Effector memory CD8-positive, alpha-beta T cell (primary cell): ENCODE measurements at places on chromosomes 2 and 18.

DNA sequence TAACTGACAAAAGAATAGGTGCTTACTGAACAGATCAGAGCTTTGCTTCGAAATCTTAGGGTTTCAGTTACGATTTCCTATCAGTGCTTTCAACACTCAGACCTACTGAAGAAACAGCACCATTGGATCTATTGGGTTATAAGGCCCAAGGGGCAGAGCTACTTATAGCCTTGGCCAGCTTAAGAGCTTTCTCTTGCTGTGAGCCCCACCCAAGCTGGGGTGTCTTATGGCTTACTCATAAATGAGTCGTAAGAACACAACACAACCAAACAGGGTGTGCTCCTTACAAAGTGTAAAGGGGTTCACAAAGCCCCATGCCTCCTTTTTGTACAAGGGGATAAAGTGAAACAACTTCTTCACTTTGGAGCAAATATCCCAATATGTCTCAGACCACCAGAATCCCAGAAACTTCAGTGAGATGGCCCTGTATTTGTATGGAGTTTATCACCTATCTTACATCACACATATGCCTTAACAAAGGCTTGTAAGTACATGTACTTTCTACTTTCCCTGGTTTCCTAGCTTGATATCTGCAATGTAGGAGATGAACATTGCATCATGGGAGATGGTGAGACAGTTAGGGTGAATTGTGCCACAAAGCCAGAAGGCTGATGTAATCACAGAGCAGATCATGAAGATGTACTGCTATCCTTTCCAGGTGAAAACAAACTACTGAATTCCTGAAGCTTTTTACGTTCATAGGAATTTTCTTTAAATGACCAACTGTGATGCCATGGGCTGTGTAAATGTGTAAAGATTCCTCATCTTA is 115.5 kb upstream of the GLI2 start:
- DNase-seq: no peak
- H3K36me3 ChIP-seq: no peaks in the 10 kb centered on the region
- H3K27me3 ChIP-seq: peaks cover 8% of the 10 kb centered on the region
- no peak overlapping the region for H3K27ac ChIP-seq

GRCh38 chr18:55546851-55547704 is 40.9 kb downstream of the TCF4 start:
- no peaks in the 10 kb centered on the region for H3K36me3 ChIP-seq
- H3K4me1 ChIP-seq: no peaks in the 10 kb centered on the region
- no peak overlapping the region for H3K4me3 ChIP-seq
- H3K27ac ChIP-seq: no peak overlapping the region
- DNase-seq: no peak

DNA sequence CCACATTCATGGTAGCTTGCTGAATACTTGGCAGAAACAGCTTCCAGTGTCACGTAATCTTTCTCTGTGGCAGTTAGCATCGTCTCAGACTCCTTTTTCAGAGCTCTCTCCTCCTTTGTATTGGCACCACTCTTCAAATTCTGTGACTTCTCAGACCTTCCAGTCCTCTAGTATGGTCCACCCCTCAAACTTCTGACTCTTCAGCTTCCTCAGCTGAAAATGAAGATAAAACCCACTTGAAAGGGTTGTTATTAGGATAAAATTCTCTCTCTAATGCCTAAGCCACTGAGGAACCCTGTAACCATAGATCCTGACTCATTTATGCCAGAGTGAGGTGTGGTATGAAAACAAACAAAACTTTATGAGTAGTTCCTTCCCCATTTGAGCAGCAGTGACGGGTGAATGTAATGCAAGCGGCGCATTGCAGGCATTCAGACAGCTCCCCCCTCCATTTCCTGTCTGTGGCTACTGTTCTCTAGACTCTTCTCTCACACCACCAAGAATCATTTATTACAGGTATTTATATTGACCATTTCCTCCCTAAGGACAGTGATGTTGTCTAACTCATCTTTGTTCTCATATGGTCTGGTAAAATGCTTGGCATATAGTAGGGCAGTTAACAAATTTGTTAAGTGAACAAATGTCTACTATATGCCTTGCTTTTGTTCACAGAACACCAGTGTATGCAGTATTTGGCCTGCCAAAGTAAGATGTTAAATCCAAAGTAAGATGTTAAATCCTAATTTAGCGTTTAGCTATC is 35.3 kb downstream of the GALNT1 start:
- H3K4me1 ChIP-seq: peaks cover 14% of the 10 kb centered on the region
- no peak overlapping the region for H3K4me3 ChIP-seq
- no peak overlapping the region for H3K27ac ChIP-seq
- no peaks in the 10 kb centered on the region for H3K27me3 ChIP-seq

GRCh38 chr2:42917425-42917927 is 125.1 kb upstream of the HAAO start:
- no peak for DNase-seq
- H3K27ac ChIP-seq: no peak overlapping the region
- peaks cover 40% of the 10 kb centered on the region for H3K27me3 ChIP-seq
- H3K36me3 ChIP-seq: no peaks in the 10 kb centered on the region
- H3K4me1 ChIP-seq: peaks cover 5% of the 10 kb centered on the region
- no peak overlapping the region for H3K4me3 ChIP-seq

DNA sequence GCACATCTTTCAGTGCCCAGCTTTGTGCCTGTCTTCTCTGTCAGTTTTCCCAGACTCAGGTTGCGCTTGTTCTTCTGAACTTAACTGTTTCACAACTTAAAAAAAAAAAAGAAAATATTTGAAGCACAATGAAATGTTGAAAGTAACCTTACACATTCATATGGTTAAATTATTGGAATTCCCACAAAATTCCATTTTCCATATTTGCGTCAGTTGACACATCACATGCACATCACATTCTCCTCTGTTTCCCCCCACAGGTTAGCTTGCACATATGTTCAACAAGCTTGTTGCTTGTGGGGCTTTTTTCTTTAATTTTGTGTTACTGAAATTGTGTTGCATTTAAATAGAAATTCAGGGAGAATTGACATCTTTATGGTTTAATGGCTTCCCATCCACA is 8.3 kb downstream of the MYO1B start:
- no peaks in the 10 kb centered on the region for H3K4me1 ChIP-seq
- no peak overlapping the region for H3K4me3 ChIP-seq
- H3K36me3 ChIP-seq: peaks cover 3% of the 10 kb centered on the region
- no peak for DNase-seq

- H3K27me3 ChIP-seq: peaks cover 63% of the 10 kb centered on the region
- DNase-seq: no peak
- H3K36me3 ChIP-seq: no peaks in the 10 kb centered on the region
- H3K27ac ChIP-seq: no peak overlapping the region
Observed at GRCh38 chr2:179861027-179861415, 391 bp downstream of the ZNF385B start.

DNA sequence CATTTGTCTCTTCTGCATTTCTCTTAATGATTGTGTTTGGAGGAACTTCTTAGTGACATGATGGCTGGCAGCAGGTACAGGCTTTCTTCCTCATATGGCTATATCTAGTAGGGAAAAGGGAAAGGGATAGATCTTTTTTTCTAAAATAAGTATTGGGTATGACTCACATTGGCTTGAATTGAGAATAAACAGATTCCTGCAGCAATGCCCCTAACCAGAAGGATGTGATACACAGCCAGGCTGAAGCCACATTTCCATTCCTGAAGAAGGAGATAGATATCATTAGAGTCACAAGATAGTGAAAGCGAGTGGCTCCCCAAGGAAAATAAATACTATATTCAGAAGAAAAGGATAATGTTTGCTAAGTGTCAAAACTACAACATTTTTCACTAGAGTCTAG is 61.1 kb downstream of the VWC2L start:
- H3K4me1 ChIP-seq: no peaks in the 10 kb centered on the region
- no peak overlapping the region for H3K4me3 ChIP-seq
- H3K36me3 ChIP-seq: no peaks in the 10 kb centered on the region
- no peak for DNase-seq
- H3K27ac ChIP-seq: no peak overlapping the region
- H3K27me3 ChIP-seq: no peaks in the 10 kb centered on the region

DNA sequence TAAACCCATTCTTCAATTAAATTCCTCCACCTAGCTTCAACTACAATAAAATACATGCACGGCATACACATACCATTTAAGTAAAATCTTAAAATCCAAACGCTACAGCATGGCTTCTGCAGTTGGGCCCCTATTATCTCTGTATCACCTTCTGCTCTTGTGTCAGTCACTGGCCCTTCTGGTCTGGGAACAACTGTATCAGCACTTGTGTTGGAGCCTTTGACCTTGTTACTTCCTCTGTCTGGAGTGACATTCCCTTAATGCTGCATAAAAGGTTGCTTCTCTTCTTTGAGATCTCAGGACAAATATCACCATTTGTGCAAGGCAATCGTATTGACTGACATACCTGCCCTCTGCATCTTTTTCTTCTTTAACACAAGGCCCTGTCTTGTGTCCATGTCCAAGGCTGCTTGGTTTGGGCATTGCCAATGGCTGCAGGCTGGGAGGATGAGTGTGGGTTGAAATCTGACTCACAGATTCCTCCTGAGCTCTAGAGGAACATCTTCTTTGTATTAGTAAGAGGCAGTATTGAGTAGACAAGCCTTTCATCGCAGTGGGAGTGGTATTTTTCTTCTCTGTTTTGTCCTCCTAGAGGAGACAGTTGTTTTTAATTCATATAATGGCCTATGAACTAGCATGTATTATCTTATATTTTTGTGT is 267.8 kb upstream of the TRIB2 start:
- DNase-seq: no peak
- no peak overlapping the region for H3K4me3 ChIP-seq
- H3K4me1 ChIP-seq: peaks cover 8% of the 10 kb centered on the region
- no peaks in the 10 kb centered on the region for H3K36me3 ChIP-seq
- H3K27me3 ChIP-seq: no peaks in the 10 kb centered on the region

DNA sequence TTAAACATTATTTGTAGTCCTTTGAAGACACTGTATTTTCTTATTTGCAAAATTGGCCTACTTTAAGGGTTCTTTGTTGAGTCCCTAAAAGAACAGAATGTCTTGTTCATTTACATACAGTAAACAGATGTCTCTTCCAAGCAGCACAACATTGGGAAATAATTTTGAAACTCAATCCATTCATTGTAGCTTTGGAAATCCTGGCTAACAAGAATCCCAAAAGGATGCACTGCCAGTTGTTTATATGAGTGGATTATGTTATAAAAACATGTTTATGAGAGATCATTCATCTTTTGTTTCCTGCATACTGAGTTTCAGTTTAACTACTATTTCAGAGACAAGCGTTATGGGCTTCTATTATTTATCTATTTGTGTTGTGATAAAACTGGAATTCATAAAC is 499.3 kb downstream of the PID1 start:
- no peaks in the 10 kb centered on the region for H3K27me3 ChIP-seq
- no peak overlapping the region for H3K27ac ChIP-seq
- no peaks in the 10 kb centered on the region for H3K36me3 ChIP-seq
- DNase-seq: no peak
- no peak overlapping the region for H3K4me3 ChIP-seq

DNA sequence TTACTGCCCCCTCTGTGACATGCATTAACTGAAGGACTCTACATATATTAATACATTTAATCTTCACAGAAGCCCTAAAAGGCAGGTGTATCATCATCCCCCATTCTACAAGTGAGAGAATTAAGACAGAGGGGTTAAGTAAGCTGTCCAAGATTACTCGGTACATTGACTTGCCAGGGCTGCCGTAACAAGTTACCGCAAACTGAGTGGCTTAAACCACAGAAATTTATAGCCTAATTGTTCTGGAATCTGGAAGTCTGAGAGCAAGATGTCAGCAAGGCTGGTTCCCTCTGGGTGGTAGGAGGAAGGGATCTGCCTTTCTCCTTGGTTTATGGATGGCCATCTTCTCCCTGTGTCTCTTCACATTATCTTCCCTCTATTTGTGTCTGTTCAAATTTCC is 605.5 kb downstream of the EPHA4 start:
- no peaks in the 10 kb centered on the region for H3K4me1 ChIP-seq
- no peak overlapping the region for H3K4me3 ChIP-seq
- DNase-seq: no peak
- no peak overlapping the region for H3K27ac ChIP-seq

GRCh38 chr2:17626986-17627385 is 86.5 kb downstream of the VSNL1 start:
- H3K27me3 ChIP-seq: peaks cover 23% of the 10 kb centered on the region
- H3K4me1 ChIP-seq: no peaks in the 10 kb centered on the region
- H3K27ac ChIP-seq: no peak overlapping the region
- no peak for DNase-seq

GRCh38 chr2:62498739-62499138 is 7.3 kb downstream of the TMEM17 start:
- H3K36me3 ChIP-seq: peaks cover 2% of the 10 kb centered on the region
- DNase-seq: no peak
- H3K4me3 ChIP-seq: no peak overlapping the region
- no peaks in the 10 kb centered on the region for H3K4me1 ChIP-seq
- H3K27ac ChIP-seq: no peak overlapping the region

GRCh38 chr2:127608061-127609030 is 37.6 kb upstream of the GPR17 start:
- peaks cover 3% of the 10 kb centered on the region for H3K36me3 ChIP-seq
- H3K27me3 ChIP-seq: peaks cover 70% of the 10 kb centered on the region
- H3K27ac ChIP-seq: no peak overlapping the region
- DNase-seq: no peak
- H3K4me1 ChIP-seq: no peaks in the 10 kb centered on the region

GRCh38 chr2:175853616-175853890 is 148.5 kb downstream of the LNPK start:
- H3K4me3 ChIP-seq: no peak overlapping the region
- no peaks in the 10 kb centered on the region for H3K36me3 ChIP-seq
- no peaks in the 10 kb centered on the region for H3K4me1 ChIP-seq
- H3K27ac ChIP-seq: no peak overlapping the region
- H3K27me3 ChIP-seq: peaks cover 39% of the 10 kb centered on the region
- DNase-seq: no peak

DNA sequence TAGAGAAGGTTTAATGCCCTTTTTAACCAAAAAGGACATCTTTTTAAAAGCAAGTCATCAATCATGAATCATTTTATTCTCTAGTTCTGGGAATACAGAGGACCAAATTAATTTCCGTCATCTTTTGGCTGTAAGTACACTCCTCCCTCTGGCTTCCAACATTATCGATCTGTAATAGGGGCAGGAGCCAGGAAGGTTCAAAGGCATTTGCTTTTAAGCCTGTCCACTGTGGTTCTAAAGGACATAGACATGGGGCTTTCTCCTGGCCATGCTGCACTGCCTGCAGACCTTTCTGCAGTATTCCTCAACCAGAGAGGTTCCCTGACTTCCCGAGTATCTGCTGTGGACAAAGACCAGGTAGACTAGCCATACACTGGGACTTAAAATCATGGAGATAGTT is 170.5 kb downstream of the MYO5B start:
- H3K36me3 ChIP-seq: no peaks in the 10 kb centered on the region
- H3K27ac ChIP-seq: no peak overlapping the region
- no peaks in the 10 kb centered on the region for H3K4me1 ChIP-seq
- peaks cover 54% of the 10 kb centered on the region for H3K27me3 ChIP-seq

DNA sequence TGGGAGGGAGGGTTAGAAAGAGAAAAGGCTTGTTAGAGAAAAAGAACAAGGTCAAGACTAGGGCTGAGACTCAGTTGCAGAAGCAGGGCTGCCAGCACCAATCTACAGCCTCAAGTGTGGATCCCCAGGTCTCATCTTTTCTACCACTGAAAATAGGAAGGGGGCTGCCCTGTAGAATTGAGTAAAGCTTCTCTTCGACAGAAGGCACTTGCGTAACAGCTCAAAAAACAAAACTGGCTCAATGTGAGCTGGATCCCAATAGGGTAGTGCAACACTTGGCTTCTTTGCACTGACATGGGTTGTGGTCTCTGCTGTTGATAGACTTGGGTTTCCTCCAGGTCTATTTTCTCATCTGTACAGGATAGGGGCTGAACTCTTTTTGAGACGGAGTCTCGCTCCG is 1.8 kb upstream of the MPV17 start:
- no peak overlapping the region for H3K27ac ChIP-seq
- no peak for DNase-seq
- no peak overlapping the region for H3K4me3 ChIP-seq
- H3K27me3 ChIP-seq: no peaks in the 10 kb centered on the region
